Occipital lobe (tissue), 3 donors: ENCODE measurements at places on chromosomes 16 and 17. TPM values are rescaled to one million over a fixed set of nuclear protein-coding genes. Genes with fewer than 3 reads are reported as not detected.

DNA sequence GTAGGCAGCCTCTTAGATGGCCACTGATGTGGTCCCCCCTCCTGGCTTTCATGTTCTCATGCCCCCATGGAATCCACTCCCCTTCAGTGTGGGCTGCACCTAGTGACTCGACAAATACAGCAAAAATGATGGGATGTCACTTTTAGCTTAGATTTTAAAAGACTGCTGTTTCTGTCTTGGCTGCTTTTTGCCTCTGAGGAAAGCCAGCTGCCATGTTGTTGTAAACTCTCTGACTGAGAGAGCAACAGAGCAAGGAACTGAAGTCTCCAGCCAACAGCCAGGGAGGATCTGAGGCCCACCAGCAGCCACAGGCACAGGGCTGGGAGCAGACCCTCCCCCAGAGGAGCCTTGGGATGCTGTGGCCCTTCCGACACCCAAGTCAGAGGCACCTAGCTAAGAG lies 60.6 kb upstream of the MARCHF10 start:
- no peak for DNase-seq

DNA sequence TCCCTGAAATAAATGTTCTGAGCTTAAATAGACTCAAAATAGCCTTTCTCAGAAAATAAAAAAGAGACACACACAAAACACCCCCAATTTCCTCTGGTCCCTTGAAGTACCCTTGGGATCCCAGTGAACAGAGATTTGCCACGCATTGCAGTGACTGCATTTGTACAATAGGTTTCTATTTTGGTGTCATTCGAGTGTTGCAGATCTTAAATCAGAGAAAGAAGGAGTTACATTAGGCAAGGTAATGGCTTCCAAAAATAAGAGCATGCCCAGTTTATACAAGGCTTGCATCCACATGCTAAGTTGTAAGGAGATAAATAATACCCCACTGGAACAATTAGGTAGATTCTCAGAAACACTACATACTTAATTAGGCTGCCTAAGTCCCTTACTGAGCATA lies 2.2 kb downstream of the TOX3 start:
- no peak for DNase-seq

GRCh38 chr17:40499551-40500189 lies 1.8 kb downstream of the TNS4 start:
- no peak for DNase-seq

DNA sequence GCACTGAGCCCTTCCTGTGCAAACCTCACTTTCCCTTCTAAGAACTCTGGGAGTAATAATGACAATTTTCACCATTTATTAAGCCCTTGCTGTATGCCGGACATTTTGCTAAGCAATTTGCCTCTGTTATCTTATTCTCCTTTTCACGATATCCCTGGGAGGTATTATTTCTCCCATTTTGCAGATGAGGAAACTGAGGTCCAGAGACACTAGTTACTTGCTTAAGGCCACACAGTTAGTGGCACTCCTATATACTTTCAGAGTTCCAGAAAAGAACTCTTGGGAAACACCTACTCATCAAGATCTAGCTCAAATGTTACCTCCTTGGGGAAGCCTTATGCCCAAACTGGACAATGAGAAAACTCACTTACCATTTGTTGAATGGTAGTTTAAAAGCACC lies 4.8 kb upstream of the USP10 start:
- no peak for DNase-seq

GRCh38 chr17:64202683-64203344 lies 60.2 kb downstream of the TEX2 start:
- DNase-seq = peak; percentile 65

- no peak for DNase-seq
These were observed 1.2 kb downstream of the FADS6 start for GRCh38 chr17:74892013-74892841.

NUBP1 gene
- 12.3 TPM for total RNA-seq

- no peak for DNase-seq
These were observed 105.4 kb downstream of the STX8 start for GRCh38 chr17:9470171-9470570.

DNA sequence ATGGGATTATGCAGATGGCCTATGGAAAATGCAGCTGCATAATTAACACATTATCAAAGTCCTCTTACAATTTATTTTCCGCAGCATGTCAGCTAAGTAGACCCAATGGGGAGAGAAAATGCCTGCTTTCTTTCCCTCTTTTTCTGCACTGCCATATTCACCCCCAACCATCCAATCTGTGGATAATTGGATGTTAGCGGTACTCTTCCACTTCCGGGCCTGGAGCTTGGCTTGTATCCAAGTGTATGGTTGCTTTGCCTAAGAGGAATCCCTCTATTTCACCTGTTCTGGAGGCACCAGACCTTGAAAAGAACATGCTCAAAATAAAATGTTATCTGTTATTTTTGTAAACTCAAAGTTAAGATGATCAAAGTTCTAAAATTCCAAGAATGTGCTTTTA lies 41.1 kb upstream of the CACNG3 start:
- DNase-seq = no peak

VKORC1 gene
- 30.7 TPM for total RNA-seq

KIF18B gene
- 0.16 TPM for total RNA-seq

NEUROD2 gene
- 70.3 TPM for total RNA-seq

GRCh38 chr16:14494396-14494966 lies 135.6 kb downstream of the PARN start:
- no peak for DNase-seq

GRCh38 chr16:69294051-69294450 lies 17.1 kb upstream of the VPS4A start:
- DNase-seq = no peak

NR1D1 gene
- 0.78 TPM for total RNA-seq

CNTD1 gene
- total RNA-seq = 0.47 TPM

DNA sequence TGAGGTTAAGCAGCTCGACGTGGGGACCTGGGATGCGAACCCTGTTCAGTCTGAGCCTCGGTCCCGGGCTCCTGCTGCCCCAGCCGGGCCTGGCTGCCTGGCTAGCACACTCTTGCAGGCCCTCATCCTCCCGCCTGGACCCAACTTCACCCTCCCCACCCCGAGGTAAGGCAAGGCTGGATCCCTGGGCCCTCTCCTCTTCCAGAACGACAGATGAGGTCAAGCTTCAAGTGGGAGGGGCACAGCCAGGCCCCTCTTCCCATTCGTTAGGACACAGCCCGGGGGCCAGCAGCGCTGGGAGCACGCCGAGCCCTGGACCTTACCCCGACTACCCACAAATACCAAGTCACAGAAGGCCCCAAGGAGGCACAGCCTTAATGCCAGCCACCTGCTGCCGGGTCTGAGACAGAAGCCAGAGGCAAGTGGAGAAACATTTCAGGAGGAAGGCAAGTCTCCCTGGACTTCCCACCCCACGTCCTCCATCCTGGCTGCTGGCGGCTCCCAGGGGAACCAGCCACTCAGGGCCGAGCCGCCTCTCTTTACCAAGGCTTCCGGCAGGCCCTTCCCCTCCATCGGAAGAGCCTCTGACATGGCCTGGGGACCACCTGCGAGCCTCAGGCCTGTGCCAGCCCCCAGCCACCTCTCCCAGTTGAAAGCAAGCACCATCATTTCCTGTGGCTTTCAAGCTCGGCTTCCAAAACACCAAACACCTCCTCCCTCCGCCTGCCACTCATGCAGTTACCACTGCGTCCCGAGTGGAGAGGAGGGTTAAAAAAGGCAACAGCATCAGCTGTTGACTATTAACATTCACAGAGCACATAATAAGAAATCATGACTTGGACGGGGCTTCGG lies 59.9 kb downstream of the RPH3AL start:
- DNase-seq = no peak
